Stimulated activated CD8-positive, alpha-beta memory T cell treated with anti-CD3 and anti-CD28 coated beads, Interleukin-7, amount 100 ng/mL, for 24 hours (primary cell): ENCODE measurements at places on chromosomes 1 and 21.
A peak's percentile ranks its signal among the peaks of the same experiment; 100 is the strongest.

GRCh38 chr21:21233051-21233450 is 234.8 kb downstream of the NCAM2 start:
- DNase-seq: no peak

DNA sequence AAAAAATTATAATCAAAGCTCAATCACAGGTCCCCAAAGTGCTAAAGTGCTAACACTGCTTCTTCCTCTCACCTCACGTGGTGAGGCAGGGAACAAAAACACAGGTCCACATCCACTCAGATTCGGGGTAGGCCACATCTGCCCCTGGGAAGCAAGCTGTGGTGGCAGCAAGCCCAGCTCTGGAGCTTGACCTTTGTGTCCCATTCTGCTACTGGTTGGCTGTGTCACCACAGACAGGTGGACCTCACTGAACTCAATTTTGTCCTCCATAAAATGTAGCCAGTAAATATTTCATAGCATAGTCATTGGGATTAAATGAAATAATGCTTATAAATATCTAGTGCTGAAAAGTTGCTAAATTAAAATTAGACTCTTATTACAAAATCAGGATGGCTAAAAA is 8.5 kb downstream of the AZIN2 start:
- DNase-seq: no peak

DNA sequence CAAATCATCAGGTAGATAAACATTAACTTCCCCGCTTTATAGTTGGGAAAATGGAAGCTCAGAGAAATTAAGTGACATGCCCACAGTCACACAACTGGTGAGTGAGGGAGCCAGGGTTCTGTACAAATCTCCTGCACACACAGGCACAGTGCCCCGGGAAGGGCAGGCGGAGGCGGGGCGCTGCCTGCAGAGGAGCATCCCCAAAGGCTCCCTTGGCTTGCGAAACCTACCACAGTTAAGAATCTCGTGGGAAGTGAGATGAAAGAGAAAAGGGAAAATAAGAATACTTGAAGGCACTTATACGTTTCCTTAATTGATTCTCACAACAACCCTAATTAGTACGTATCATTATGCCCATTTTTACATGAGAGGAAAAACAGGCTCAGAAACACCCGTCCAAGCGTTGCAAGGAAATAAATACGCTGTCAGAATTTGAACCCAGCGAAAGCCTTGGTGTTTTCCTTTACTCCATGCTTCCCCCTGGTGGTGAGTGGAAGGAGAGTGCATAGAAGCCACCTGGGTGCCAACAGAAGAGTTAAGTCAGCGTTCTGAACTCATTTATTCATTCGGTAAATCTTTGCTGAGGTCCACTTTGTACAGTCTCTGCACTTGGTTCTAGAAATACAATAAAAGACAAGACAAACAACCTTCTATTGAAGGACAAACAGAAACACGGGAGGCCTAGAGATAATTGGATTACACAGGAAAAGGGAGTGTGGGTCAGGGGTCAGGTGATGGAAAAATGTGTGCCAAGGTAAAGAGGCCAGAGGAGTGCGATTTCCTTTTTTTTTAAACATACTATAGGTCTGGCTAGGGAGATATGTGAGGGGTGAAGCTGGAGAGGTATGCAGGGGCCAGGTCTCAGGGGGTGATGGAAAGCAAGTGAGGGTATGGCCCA is 28.4 kb downstream of the ACP6 start:
- DNase-seq: no peak

- no peak for DNase-seq
These were observed 1.6 kb upstream of the LEFTY2 start for GRCh38 chr1:225942574-225942973.

DNA sequence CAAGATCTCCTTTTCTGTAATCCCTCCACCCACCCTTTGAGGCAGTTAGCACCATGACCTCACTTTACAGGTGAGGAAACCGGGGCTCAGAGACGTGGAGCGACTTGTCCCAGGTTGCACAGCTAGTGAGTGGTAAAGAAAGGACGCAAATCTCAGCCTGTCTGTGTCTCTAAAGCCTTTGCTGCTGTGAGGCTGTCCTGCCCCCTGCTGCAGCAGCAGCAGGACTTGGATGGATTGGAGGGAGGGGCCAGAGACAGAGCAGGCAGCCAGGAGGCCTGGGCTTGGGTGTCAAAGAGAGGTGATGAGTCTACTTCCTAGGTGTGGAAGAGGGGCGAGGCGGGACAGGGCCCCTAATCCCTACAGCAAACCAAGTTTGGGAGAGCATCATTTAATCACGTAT is 69.6 kb downstream of the PTPRU start:
- no peak for DNase-seq

GRCh38 chr1:39996396-39997004 is 41.6 kb downstream of the MFSD2A start:
- DNase-seq: no peak

- no peak for DNase-seq
These were observed 36.1 kb upstream of the FAM131C start for GRCh38 chr1:16109571-16109970.

DNA sequence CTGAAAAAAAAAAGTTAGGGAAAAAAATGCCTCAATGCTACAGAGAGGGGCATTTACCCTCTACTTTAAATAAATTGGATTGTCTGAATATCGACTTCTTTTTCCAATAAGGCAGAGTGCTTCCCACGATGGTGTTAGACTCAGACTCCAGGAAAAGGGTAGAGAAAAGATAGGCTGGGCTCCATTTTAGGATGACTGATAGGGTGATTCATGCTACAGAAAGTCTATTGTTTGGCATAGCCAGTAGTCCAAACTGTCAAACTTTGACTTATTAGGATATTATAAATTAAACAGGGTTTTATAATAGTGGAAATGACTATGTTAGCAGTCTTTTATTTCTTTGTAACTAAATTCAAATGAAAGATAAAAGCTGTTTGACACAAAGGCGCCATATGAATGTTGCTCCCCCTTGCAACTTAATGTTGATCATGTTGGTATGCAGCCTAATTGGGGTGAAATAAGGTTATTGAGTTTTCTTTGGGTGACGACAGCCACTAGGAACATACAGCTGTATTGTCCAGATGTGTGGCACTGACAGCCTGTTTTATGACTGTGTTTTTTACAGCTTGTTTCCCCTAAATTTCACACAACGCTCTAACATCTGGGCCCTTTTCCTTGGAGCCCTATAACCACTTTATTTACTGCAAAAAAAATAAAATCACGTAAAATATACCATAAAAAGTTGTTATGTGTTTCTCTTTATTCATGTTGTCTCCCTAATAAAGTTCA is 69.3 kb downstream of the SPAG17 start:
- DNase-seq: no peak

DNA sequence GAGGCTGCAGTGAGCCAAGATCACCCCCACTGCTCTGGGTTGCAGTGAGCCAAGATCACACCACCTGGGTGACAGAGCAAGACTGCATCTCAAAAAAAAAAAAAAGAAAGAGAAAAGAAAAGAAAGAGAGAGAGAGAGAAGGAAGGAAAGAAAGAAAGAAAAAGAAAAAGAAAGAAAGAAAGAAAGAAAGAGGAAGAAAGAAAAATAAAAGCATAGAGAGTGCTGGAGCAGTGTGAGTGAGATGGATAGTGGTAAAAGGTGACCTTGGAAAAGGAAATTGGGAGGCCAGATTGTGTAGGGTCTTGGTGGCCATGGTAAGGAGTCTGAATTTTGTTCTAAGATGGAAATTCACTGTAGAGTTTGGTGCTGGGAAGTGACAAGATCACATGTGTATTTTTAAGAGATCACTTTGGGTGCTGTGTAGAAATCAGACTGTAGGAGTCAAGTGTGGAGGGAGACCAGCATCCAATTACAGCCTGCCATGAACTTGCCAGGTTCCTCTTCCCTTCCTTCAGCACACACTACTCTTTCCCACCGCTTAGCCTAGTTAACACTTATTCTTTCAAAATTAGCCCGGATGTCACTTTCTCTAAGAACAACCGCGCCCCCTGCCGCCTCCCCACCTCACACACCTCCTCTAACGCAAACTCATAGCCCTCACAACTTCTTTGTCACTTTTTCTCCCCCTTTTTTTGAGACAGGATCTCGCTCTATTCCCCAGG is 17.9 kb downstream of the MTX1 start:
- DNase-seq: peak; percentile 61

- no peak for DNase-seq
These were observed 727.7 kb downstream of the USP25 start for GRCh38 chr21:16457498-16457897.

- DNase-seq: no peak
These were observed 64.1 kb downstream of the PLEKHA6 start for GRCh38 chr1:204295671-204296070.
